ENCODE measurements at places on chromosomes 12 and 14.

- DNase-seq = no peak
Measured at GRCh38 chr12:119005913-119006312, 24.6 kb downstream of the SRRM4 start.

DNA sequence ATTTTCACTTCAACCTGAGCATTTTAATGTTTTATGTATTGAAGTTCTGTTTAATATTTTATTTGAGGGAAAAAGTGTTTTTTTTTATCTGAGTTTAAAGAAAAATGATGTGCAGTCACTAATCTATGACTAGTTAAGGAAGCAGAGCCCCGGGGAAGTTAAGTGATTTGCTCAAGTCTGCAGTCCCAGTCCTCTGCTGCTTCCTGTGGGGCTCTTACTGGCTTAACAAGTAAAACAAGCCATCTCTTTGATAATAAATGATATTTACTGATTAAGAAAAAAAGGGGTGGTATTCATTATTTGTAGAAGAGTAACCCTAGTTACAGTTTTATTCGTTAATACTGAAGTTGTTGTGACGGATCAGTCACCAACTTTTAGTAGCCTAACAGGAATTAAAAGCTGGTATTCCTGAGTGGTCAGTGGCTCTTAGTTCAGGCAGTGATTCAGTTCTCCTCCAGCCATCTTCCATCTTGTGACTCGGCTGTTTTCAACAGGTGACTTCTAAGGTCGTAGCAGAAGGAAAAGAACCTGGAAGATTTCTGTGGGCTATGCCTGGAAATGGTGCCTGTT lies 21.7 kb downstream of the BICDL1 start:
- DNase-seq = no peak

GRCh38 chr14:61562321-61563161 lies 132.8 kb upstream of the HIF1A start:
- DNase-seq = no peak

- DNase-seq = peak; percentile 38
Measured at GRCh38 chr14:90060312-90060964, 1.4 kb upstream of the KCNK13 start.

- DNase-seq = no peak
Measured at GRCh38 chr12:43835264-43835655, 621 bp upstream of the TMEM117 start.

- DNase-seq = no peak
Measured at GRCh38 chr12:55842681-55843429, at the start of gene MMP19. Gene MMP19, minus strand, starts transcription at chr12:55842936. Its CDS starts 106 bp downstream, at chr12:55842830.

- no peak for DNase-seq
Measured at GRCh38 chr12:12660201-12660600, 35.8 kb downstream of the GPR19 start.

DNA sequence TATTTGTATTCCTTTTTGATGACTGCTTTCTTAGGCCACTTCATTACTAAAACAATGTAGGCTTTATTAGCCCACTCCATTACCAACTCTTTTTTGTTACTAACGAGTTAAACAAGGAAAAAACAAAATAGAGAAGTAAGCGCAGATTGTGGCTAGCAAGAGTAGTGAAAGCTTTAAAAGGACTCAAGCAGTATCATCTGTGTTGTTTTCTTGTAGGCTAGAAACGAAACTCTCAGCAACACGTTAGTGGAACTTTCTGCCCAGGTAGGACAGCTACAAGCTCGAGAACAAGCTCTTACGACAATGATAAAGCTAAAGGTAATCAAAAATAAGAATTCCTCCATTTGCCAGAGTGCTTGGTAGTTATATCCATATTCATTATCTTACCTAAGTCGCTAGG lies 11.1 kb downstream of the CCDC62 start:
- DNase-seq = no peak

- DNase-seq = peak; percentile 12
Measured at GRCh38 chr12:82686168-82687020, at the start of gene TMTC2. Gene TMTC2, plus strand, starts transcription at chr12:82686906.

GRCh38 chr12:93587611-93588010 lies 15.1 kb downstream of the SOCS2 start:
- no peak for DNase-seq

DNA sequence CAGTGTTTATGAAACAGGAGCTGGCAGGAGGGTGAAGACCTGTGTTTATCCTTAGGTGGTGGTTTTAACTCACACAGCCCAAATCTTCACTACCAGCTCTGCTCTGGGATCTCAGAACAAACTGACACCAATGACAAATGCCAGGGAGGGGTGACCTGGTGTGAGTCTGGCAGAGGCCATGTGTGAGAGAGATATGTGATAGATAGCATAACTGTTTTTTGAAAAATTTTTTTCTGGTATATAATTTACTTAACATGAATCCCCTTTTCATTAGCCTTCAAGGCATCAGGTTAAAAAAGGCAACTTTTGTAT lies 51.5 kb downstream of the SLC38A4 start:
- no peak for DNase-seq

- DNase-seq = no peak
Measured at GRCh38 chr14:102057480-102058114, 29.2 kb downstream of the HSP90AA1 start.

DNA sequence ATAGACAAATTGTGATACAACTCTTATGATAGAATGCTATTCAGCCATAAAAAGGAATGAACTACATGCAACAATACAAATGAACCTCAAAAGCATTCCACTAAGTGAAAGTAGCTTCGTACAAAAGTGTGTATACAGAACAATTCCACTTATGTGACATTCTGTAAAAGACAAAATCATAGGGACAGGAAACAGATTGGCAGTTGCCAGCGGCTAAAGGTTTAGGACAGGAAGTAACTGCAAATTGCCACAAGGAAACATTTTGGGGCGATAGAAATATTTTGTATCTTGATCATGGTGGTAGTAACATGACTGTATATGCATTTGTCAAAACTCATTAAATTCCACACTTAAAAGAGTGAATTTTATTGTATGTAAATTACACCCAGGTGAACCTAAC lies 113.4 kb downstream of the CAPZA3 start:
- DNase-seq = no peak

GRCh38 chr12:96434107-96434506 lies 33.9 kb upstream of the CDK17 start:
- DNase-seq = no peak

GRCh38 chr12:108253540-108253939 lies 85.6 kb downstream of the CMKLR1 start:
- DNase-seq = no peak

DNA sequence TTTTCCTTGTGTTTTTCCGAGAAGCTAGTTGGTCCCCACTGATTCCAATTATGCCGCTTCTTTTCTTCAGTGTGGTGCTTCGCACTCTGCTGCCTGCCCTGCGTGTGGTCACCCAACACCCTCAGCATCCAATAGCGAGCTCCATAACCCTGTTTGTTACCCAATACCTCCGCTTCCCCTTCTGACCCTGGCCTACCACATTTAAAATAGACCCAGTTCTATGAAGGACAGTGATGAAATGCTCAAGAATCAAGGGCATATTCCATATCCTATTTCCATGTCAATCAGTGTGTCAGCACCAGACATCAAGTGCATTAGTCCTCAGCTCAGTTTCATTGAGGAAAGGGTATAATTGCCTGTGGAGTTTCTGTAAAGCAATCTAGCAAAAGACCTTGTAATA lies 9.5 kb downstream of the NDRG2 start:
- no peak for DNase-seq

GRCh38 chr14:39474416-39474911 lies 42.2 kb upstream of the FBXO33 start:
- no peak for DNase-seq

DNA sequence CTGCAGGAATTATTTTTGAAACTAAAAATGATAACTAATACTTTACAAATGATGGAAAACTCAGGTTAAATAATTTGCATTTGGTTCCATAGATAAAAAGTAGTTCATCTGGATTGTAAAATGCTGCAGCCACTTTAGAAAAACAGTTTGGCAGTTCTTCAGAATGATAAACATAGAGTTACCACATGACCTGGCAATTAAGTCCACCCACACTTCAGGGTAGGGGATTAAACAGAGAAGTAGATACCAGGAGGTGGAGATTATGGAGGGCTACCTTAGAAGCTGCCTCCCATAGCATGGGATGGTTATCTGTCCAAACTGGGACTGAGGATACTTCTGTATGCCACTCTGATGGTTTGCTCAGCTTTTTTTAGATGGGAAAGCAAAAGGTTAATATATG lies 22.2 kb downstream of the ARF6 start:
- no peak for DNase-seq

- DNase-seq = no peak
Measured at GRCh38 chr12:48030173-48030650, 25.9 kb upstream of the COL2A1 start.

DNA sequence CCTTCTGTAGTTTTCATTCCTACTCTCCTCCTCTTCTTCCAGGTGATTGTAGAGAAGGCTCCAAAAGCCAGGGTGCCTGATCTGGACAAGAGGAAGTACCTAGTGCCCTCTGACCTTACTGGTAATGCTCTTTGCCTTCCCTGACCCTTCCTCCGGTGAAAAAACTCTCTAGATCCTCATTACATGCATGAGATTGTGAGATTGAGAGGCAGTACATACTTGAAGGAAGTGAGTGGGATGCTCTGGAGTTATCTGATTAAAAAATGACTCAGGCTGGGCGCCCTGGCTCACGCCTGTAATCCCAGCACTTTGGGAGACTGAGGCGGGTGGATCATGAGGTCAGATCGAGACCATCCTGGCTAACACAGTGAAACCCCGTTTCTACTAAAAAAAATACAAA lies 5.3 kb downstream of the GABARAPL1 start:
- DNase-seq = no peak

DNA sequence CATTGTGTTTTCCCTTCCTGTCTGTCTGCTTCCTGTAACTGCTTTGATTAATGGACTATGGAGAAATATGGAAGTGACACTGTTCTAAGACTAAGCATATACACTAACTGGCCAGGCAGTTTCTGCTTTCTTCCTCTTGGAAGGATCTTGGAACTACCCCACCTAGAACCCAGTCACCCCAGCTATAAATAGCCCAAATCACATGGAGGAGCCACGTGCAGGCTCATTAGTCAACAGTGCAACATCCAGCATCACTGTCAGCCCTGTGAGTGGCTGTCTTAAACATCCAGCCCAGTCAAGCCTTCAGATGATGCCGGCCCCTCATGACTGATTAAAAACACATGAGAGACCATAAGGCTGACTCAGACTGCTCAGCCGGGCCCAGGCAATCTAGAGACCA lies 39.2 kb downstream of the BCAT1 start:
- no peak for DNase-seq

- no peak for DNase-seq
Measured at GRCh38 chr12:14373217-14373616, 7.7 kb downstream of the ATF7IP start.

GRCh38 chr12:111424189-111424792 lies 18.6 kb downstream of the SH2B3 start:
- DNase-seq = no peak

- DNase-seq = no peak
Measured at GRCh38 chr14:64709126-64709525, 4.9 kb downstream of the PLEKHG3 start.

GRCh38 chr12:47207340-47207717 lies 127.6 kb upstream of the AMIGO2 start:
- peak; percentile 74 for DNase-seq

- no peak for DNase-seq
Measured at GRCh38 chr12:47949441-47950341, 13.7 kb upstream of the TMEM106C start.

All from KG1 (cell line).